NCI-H1436 treated with DMSO at 0.1 percent for 48 hours (cell line): ENCODE measurements at places on chromosomes 16 and 17.

DNA sequence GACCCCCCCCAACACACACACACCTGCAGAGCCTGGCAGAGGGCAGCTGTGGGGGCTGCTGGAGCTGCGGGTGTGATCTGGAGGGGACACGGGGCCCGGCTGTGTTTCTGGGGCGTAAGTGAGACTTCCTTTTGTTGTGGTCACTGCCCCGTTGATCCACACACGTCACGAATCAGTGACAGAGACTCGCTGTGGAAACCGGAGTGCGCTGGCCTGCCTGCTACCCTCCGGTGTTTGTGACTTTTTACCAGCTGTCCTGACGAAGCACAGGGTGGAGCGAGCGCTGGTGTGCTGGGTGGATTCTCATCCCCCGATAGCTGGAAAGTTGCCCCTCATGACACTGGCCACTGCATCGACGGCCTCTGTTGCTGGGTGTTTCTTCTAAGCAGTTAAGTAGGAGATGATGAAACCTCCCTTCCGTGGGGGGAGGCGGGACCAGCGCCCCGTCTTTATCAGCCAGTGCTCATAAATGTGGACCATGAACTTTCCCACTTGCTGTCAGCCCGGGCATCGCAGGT lies 2.3 kb downstream of the METRNL start:
- DNase-seq = no peak

- no peak for DNase-seq
Measured at GRCh38 chr17:50264263-50265113, 9.8 kb upstream of the TMEM92 start.

DNA sequence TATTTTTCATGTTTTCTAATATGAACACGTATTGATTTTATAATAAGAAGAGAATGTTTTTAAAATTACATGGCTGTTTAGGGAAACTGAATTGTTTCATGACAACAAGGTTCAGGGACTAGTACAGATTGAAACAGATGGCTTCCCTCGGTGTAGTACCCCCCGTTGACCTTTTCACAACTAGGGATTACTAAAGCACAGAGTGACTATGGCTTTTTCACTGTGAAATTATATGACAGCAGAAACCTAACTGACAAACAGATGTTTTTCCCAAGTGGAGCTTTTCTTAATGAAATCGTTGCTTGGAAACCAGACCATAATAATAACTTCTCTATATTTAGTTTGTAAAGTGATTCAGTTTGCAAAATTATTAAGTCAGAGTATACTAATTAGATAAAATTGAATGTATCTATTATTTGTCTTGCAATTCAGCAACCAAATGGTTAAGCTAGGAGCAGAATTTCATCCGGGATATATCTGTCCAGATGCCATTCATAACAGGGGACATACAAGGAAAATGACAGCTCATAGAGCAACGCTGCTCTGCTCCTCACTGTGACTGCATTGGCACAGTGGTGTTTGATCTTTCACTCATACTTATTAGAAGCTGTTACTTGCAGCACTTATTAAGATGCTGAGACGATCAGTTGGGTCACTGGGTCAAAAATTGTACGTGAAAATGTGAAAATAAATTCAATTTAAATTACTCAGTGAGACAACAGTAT lies 111.7 kb downstream of the TANGO6 start:
- no peak for DNase-seq

- DNase-seq = no peak
Measured at GRCh38 chr16:3857189-3858043, 23.1 kb downstream of the CREBBP start.

DNA sequence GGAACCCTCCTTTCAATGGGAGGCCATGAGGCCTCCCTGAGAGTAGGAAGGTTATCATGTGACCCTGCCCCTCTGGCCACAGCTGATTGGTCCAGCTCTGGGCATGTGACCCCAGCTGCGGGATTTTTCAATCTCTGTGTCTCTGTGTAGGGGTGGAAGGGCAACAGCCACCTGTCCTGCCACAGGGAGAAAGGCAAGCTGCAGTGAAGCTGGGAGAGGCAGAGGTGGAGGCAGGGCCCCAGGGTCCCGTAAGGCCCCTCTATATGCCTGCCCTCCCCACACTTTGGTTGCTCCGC lies 10.9 kb downstream of the DNAAF8 start:
- DNase-seq = no peak

- DNase-seq = peak; percentile 60
Measured at GRCh38 chr17:77365584-77366186, 224.9 kb downstream of the SEC14L1 start.

DNA sequence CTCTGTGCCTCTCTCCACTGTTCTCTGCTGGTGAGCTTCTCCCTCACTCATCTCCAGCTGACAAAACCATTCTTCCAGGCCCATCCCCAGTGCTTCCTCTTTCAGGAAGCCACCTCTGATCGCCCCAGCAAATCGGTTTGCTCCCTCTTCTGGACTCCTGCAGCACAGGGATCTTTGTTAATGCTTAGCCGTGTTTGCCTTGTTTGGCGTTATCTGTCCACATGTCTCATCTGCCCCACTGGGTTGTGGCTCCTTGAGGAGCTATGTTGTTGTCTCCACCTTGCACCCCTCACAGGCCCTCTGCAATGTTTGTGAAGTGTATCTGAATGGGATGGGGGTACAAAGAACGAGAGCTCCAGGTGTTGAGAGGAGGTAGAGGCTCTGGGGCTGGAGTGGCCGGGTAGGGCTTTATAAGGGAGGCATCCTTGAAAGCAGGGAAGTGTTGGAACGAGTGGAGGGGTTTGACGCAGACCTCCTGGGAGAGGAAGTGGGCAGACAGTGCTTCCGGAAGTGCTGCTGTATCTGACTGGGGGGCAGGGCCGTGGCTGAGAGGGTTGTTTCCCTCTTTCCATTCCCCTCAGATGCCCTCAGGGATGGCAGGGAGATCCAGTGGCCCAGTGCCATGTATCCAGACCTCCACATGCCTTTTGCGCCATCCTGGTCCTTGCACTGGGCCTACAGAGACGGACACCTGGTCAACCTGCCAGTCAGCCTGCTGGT lies 27.8 kb downstream of the CASKIN2 start:
- no peak for DNase-seq

DNA sequence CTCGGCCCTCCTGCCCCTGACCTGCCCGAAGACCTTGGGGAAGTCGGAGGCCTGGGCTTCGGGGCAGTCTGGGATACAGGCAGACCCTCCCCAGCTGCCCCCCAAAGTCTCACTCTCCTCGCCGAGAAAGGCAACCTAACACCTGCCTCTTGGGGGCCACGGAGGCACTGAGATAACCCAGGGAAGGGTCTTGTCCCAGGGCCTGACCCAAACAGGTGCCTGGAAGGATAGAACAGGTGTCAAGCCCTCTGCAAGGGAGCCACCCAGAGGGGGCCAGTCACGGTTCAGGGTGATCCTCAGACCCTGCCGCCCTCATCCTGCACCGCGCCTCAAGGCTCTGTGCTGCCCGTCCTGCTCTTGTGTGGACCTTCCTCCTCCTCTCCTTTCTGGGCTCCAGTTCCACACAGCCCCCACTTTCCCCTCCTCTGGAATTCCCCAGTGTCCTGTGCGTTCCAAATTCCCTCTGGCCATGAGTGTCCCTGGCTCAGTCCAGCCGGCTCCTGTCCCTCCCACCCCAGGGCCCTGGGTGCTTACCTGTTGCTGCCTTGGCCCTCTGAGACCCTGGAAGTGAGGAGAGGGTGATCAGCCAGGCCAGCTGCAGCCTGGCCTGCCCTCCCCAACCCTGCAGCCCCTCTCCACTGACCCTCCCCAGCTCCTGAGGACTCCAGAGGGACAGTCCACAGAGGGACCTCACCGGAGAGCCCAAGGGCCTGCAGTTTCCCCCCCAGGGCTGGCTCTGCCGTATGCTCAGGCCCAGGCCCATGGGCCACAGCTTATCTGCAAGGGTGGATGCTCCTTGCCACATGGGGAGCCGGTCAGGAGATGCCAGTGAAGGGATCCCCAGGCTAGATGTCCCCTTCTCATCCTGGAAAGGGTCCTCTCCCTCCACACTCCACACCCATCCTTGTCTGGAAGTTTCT lies 3.8 kb downstream of the PRSS27 start:
- no peak for DNase-seq

- DNase-seq = no peak
Measured at GRCh38 chr16:85566561-85567100, 46.5 kb upstream of the GSE1 start.

DNA sequence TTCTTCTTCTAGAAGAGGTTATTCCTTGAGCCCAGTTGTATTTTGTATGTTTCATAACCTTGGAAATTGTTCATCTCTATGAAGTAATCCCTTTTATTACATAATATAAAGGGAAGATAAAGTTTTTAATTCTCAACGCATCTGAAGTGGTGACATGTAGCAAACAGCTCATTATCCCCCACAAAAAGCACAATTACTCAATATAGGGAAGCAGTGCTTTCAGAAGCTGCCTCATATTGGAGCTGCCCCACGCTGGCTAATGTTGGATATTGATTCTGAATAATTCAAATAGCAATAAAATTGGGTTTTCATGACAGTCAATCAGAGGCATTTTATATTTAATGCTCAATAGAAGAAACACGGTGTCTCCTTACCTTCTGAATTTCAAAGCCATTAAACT lies 604.3 kb upstream of the RBFOX1 start:
- DNase-seq = no peak

- no peak for DNase-seq
Measured at GRCh38 chr17:40097087-40097486, 3.3 kb downstream of the NR1D1 start.

GRCh38 chr16:53132406-53132805 lies 77.6 kb downstream of the CHD9 start:
- DNase-seq = no peak

- DNase-seq = no peak
Measured at GRCh38 chr16:53775821-53776431, 72.0 kb downstream of the FTO start.

GRCh38 chr17:194828-195602 lies 13.6 kb upstream of the DOC2B start:
- no peak for DNase-seq
